Activated CD4-positive, alpha-beta T cell treated with anti-CD3 and anti-CD28 coated beads, Interleukin-2, Interleukin-4, amounts not matched to agents 100 ng/mL and 50 ng/mL, durations not matched to agents 16 hours and 8 hours (primary cell): ENCODE measurements at places on chromosomes 2 and 18.

- peak; percentile 44 for DNase-seq
Observed at GRCh38 chr2:54103454-54104314, 11.7 kb upstream of the ACYP2 start.

GRCh38 chr18:77763530-77764145 lies 514.0 kb downstream of the GALR1 start:
- no peak for DNase-seq

GRCh38 chr2:196954001-196954400 lies 27.5 kb upstream of the PGAP1 start:
- no peak for DNase-seq

DNA sequence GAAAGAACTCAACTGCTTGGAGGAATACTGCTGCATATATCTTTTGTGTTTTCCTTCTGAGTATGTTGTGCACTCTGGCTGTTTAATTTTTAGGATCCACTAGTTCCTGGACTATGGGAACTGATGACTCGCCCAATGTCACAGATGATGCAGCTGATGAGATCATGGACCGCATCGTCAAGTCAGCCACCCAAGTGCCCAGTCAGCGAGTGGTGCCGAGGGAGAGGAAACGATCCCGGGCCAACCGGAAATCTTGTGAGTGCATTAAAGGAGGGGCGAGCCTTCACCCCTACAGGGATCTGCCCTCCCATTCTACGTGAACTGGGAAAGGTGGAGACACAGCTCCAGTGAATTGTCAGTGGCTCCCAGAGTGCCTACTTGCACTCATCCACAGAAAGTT lies 59.6 kb downstream of the TPGS2 start:
- DNase-seq: no peak

GRCh38 chr2:15841776-15842560 lies 98.4 kb upstream of the MYCN start:
- no peak for DNase-seq

DNA sequence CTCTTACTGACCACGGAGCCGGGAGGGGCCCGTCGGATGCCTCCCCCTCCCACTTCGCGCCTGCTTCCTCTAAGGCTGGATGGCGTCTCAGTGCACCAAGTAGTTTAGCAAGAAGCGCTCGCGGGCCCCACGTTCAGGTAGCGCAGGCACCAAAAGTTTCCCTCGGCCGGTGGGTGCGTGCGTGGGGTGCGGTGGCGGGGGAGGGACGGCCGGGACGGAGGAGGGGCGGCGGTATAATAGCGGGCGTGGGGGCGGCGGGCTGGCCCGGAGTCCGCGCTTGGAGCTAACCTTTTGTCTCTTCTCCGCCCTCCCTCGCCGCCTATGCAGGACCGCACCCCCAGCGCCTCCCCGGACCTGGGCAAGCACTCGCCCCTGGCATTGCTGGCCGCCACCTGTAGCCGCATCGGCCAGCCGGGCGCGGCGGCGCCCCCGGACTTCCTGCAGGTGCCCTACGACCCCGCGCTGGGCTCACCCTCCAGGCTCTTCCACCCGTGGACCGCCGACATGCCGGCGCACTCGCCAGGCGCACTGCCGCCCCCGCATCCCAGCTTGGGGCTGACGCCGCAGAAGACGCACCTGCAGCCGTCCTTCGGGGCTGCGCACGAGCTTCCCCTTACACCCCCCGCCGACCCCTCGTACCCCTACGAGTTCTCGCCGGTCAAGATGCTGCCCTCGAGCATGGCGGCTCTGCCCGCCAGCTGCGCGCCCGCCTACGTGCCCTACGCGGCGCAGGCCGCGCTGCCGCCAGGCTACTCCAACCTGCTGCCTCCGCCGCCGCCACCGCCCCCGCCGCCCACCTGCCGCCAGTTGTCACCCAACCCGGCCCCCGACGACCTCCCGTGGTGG lies 1.0 kb downstream of the SP5 start:
- no peak for DNase-seq

GRCh38 chr18:63198098-63198760 lies 121.3 kb downstream of the BCL2 start:
- DNase-seq: no peak

- no peak for DNase-seq
Observed at GRCh38 chr2:165634855-165635254, 159.2 kb downstream of the GALNT3 start.

- no peak for DNase-seq
Observed at GRCh38 chr2:197179744-197180498, 130.7 kb downstream of the ANKRD44 start.
